ENCODE measurements at places on chromosomes 2 and 18. TPM values are rescaled to one million over a fixed set of nuclear protein-coding genes. Genes with fewer than 3 reads are reported as not detected.

DNA sequence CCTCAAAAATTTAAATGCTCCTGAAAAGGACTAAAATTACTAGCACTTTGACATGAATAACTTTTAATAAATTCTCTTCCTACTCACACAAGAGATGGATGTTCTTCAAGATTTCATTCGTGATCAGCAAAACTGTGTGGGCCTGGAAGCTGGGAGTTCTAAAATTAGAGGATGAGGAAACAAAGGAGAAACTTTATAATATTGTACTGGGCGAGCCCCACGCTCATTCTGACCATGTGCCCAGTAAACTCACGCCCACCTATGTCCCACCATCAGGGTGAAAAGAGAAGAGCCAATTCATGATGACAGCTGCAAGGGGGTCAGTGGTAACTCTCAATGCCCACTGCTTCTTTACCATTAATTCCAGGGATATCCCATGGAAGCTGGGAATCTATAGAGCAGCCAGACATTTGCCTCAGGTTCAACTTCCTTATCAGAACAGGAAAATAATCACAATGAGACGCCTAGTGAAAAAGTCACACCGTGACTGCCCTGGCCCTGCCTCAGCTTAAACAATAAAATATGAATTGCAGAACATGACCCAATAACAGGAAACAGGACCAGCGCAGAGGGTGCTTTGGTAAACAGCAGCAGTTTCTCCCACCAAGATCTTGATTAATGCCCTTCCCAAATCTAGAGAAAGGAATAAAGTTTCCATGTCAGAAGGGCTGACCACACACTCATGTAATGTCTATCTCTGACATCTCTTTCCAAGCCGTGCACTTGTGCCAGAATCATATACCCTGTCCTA lies 438.6 kb downstream of the TXNL1 start:
- no peak for DNase-seq

- DNase-seq = no peak
Observed at GRCh38 chr2:168190590-168191336, 56.6 kb downstream of the STK39 start.

- no peak for DNase-seq
Observed at GRCh38 chr18:7657937-7658336, 90.8 kb downstream of the PTPRM start.

- no peak for DNase-seq
Observed at GRCh38 chr18:48408727-48409590, at the start of gene ZBTB7C. ZBTB7C (minus strand) TSS chr18:48409383.

- DNase-seq = no peak
Observed at GRCh38 chr2:240964704-240965295, 33.6 kb upstream of the SNED1 start.

DNA sequence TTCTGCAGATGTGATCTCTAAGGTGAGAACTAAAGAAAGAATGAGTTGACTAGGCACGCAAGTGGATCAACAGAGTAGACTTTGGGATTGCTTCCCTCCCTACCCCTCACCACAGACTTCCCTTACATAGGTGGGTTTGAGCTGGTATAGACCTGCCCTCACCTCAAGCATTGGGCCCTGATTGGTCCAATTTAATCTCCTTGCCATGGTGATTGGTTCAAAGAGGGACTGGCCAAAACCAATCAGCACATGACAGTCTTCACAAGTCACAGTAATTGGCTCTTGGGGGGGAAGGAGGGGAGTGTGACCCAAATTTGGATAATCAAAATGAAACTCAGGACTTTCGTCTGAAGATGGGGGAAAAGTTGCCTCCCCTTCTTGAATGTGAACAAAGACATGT lies 36.6 kb upstream of the LNPK start:
- no peak for DNase-seq

RSAD2 gene
- polyA plus RNA-seq = 4.1 TPM

BOK gene
- polyA plus RNA-seq = 69.5 TPM

Measured in hindlimb muscle (tissue), 1 donor.